ENCODE measurements at places on chromosomes 13 and 19.

GRCh38 chr19:46111376-46111775 is 13.1 kb downstream of the IGFL3 start:
- no peak for DNase-seq

DNA sequence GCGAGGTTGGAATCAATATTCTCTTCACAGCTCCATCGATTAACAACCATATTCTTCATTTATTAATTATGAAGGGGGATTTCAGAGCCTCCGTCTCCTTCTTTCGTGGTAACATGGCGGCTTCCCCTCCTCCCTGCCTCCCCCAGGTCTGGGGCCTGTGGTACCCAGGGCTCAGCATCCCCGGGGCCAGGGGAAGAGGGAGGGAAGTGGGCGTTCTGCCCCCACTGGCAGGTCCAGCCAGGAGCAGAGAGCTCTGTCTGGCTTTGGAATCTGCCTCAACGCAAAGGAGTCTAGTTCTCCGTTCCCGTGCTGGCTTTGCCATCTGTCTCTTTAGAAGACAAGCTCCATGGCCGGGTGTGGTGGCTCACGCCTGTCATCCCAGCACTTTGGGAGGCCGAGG is 37.8 kb upstream of the ONECUT3 start:
- DNase-seq: no peak

DNA sequence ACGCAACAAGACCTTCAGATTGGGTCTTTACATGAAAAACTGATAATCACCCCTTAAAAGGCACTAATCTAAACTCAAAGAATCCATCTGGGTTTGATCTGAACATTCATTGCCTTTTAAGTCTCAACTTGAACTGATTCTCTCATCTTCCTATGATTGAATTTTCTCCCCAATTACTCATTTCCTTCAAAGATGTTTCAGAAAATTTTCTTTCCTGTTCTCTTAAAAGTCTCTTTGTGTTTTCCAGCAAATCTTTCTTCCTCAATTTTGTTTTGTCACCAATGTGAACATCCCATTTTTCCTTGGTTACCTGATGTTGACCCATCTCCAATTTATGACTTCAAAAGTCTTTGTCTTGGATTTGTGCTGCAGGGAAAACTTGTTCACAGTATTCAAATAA is 234.3 kb downstream of the DACH1 start:
- no peak for DNase-seq

DNA sequence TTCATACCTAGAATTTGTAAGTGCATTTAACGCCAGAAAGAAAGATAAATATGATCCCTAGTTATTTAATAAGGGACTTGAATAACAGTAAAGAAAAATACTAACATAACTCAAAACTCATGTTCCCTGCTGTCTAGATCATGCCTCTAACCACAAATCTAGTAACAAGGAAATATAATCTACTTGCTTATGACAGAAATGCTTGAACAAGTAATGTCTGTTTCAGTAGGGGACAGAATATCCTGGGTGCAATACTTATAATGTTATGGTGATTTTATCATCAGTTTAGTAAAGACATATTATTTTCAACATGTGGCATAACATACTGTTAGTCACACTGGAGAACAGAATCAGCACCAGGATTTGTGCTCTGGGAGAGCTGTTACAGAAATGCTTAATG is 861.9 kb upstream of the SLITRK1 start:
- no peak for DNase-seq

DNA sequence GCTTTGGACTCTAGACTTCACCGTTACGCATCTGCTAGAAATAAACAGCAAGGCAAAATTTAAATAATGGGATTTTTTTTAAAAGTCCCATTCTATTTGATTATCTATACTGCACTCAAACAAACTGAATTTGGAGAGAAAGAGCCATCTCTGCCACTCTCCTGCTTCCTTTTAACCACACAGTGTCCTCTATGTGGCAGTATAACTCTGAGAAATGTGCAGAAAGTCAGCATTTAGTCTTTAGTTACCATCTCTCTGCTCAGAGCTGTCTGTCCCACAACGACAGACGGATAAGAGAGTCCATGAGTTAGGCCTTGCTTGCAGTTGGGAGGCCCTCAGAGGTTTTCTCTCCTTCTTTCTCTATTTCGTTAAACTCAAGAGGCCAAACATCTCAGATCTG is 21.2 kb downstream of the CCNA1 start:
- DNase-seq: no peak

DNA sequence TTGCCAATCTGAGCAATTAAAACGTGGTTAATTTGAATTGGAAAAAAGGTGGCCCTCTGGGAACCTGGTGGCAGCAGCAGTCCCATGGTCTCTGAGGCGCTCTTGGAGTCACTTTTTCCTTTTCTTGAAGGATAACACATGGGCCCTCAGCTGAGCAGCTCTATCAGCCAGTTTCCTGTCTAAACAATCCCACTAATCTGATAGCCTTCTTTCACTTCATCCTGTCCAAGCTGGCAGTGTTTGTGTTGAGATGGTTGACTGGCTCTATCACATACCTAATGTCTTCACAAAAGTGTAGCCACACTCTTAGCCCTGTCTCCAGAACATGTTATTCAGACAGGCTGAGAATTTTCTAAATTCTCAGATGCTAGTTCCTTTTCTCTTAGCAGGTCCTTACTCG is 10.7 kb downstream of the MZT1 start:
- DNase-seq: no peak
